ENCODE measurements at places on chromosomes 6 and 20.

- no peak for DNase-seq
Observed at GRCh38 chr20:22160101-22160652, 424.2 kb downstream of the FOXA2 start.

DNA sequence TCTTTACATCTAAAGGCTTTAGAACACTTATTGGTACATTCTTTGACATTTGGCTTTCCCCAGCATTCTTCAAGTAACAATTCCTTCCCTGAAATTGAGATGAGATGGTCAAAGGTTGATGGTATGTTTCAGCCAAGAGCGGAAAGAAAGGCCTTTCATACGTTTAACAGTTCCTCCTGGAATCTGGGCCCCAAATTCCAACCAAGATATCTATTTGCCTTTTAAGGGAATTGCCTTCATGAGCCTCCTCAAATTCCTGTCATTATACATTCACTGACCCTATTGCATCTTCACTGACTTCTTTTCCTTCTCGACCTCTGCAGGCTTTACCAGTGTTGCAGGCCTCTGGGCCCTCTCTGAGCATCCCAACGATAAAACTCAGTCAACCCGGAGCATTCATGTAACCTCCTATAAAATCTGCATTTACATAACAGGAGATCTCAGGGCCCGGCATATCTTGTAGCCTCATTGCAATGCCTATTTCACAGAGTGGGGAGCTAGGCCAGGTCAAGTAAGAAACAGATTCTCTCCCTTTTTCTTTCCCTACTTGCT is 18.3 kb upstream of the WFDC9 start:
- DNase-seq, result no peak

DNA sequence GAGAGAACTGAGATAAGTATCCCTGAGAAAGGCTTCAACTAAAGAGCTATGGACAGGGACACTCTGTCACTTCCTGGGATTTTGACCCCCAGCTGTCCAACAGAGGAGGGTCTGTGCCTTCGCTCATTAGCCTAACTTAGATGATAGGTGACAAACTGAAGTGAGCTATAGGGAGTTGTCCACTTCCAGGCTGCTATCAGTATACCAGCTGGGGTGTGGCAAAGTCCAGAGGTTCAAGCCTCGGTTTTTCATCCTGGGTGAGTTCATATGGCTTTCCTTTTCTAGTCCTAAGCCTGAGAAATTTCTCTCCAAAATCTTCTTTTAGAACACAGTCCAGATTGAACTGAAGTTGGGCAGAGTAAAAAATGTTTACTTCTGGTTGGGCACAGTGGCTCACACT is 5.9 kb upstream of the PAQR8 start:
- no peak for DNase-seq

- DNase-seq, result no peak
Observed at GRCh38 chr6:44029444-44030185, 97.6 kb downstream of the MRPL14 start.

DNA sequence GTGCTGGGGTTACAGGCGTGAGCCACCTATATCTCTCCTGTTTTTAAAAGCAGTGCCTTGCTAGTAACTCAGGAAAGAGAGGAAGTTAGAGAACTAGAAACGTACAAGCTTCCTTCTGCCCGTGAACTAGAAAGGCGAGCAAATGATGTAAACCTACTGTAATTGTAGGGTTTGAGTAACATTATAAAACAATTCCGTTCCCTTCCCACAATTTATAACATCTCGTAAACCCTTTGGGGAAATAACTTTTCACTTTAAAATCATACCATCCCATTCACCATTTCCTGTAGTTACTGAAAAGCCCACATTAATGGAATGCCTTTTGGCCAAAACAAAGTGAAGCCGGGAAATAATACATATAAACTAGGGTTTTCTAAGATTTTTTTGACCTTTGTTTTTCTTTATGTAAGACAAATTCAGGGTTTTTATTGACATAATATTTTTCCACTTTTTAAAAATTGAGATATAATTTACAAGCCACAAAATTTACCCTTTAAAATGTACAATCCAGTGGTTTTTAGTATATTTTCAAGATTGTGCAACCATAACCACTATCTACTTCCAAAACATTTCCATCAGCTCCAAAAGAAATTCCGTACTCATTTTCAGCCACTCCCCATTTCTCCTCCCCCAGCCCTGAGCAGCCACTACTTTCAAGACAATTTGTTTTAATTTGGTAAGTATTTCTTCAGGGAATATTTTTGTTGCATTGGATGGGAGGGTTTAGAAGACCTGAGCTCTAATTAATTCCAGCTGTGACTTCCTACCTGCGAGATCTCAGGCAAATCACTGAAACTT is 175.1 kb upstream of the PDE10A start:
- no peak for DNase-seq

- no peak for DNase-seq
Observed at GRCh38 chr20:37896932-37897548, 5.9 kb upstream of the VSTM2L start.

DNA sequence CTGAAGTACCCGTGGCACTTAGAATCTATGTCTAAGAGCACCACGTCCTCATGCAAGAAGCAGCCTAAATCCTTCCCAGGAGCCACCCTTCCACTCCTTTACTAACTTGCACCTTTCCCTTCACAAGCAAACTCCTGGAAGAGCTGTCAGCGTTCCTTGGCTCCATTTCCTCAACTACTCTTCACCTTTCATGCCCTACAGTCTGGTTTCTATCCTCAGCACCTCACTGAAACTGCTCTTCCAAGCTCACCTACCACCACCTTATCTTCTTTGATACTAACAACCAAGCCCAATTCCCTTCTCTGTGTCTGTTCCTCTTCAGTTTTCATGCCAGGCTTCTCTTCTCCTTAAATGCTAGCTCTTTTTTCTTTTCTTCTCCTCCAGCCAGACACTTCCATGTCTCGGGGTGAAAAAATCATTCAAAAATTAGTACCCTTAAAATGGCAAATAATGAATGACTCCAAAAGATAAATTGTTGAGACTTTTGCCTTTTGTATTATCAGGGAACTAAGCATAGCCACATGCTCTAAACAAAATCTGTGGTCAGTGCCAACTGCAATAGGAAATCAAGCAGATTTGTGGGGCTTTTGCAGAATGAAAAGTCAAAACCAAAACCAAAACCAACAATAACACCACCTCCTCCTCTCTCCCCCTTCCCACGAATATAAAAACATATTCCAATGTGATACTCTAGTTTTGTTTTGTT is 149.6 kb upstream of the KCNK16 start:
- DNase-seq, result no peak

DNA sequence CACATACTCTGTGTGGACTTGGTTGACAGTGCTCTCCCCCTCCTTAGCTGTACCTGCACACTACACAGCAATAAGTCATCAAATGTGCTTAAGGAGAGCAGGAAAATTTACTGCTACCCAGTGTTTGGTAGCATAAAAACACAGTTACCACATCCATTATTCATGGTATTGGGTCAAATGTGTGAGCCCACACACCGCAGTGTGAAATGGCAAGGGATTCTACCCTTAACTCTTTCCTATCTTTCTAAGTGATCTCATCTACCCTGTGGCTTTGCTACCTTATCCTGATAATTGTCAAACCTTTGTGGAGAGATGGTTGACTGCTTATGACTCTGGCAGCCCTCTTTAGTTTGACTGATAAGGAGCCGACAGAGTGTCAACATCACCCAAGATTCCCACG is 47.6 kb downstream of the STX11 start:
- no peak for DNase-seq

- peak; percentile 21 for DNase-seq
Observed at GRCh38 chr20:32357375-32357868, 709 bp upstream of the ASXL1 start.

DNA sequence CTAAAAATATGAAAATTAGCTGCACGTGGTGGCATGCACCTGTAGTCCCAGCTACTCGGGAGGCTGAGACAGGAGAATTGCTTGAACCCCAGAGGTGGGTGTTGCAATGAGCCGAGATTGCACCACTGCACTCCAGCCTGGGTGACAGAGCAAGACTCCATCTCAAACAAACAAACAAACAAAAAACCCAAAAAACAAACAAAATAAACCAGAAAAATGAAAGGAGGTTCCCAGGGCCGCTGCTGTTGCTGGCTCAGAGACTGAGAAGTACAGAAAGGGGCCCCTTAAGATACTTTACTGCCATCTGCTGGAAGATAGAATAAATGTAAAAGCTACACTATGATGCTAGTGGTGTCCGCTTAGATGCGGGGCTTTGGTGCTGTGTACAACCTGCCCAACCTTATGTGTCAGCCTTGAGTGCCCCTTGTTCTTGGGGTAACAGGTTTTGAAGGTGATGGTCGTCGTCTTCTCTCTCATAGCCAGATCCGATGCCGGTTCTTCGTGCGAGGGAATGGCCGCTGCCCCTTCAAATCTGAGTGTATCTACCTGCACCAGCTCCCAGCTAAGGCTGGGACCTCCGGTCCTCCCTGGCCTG is 2.8 kb upstream of the FANCE start:
- DNase-seq, result no peak

DNA sequence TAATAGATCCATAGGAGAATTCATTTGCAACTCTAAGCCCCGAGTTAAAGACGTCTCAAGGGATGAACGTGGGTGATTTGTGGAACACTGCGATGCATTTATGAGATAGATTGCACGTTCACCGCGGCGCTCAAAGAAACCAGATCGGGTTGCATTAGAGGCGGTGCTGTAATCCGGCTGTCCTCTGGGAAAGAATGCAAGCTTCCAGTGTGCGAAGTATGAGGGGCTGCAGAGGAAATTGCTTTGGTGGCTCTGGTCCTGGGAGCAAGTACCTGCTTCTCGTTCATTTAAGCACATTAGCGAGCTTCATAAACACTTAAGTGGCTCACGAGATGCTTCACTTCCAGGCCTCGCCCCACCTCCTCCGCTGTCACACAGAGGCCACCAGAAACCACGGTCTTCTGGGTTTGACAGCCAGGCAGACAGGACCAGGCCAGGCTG is 182.3 kb downstream of the CDH4 start:
- no peak for DNase-seq

GRCh38 chr20:63441136-63442099 is 31.0 kb downstream of the KCNQ2 start:
- DNase-seq, result no peak

DNA sequence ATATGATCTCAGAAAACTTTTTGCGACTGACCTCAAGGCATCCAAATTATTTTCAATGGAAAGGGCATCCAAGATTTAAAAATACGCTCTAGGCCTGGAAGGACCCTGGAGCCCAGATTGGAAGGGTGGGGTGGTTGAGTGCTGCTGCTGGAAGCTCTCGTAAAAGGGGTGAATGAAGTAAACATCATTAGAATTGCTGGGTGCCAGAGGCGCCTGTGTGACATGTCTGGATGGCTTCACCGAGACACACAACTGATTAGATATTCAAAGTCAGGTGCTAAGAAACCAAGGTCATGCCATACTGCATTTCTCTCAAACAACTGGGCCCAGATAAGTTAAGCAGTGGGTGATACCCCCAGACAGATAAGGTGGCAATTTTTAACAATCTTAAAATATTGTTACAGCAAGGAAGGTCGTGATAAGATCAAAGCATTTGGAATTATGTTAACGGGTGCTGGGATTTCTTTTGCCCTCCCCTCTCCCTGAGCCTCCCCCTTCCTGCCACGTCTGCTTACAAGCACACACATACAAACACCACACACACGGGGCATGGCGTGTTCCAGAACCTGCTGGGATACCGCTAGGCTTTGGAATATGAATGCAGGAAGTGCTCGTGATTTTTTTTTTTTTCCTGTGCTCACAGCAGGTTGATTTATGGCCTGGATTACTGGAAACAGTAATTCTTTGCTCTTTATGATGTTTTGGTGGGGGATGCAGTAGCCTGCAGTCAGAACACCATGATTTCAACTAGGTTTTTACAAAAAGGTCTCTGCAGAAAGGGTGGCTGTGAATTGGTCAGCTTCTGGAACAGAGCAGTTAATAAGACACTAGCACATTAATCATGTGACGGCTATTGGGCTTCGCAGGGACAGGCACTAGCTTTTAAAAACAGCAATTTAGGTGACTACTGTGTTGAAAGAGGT is 551.2 kb downstream of the QKI start:
- DNase-seq, result no peak

GRCh38 chr6:57313009-57313408 is 4.4 kb upstream of the PRIM2 start:
- DNase-seq, result no peak

- no peak for DNase-seq
Observed at GRCh38 chr20:17809362-17810061, 109.7 kb downstream of the BANF2 start.

DNA sequence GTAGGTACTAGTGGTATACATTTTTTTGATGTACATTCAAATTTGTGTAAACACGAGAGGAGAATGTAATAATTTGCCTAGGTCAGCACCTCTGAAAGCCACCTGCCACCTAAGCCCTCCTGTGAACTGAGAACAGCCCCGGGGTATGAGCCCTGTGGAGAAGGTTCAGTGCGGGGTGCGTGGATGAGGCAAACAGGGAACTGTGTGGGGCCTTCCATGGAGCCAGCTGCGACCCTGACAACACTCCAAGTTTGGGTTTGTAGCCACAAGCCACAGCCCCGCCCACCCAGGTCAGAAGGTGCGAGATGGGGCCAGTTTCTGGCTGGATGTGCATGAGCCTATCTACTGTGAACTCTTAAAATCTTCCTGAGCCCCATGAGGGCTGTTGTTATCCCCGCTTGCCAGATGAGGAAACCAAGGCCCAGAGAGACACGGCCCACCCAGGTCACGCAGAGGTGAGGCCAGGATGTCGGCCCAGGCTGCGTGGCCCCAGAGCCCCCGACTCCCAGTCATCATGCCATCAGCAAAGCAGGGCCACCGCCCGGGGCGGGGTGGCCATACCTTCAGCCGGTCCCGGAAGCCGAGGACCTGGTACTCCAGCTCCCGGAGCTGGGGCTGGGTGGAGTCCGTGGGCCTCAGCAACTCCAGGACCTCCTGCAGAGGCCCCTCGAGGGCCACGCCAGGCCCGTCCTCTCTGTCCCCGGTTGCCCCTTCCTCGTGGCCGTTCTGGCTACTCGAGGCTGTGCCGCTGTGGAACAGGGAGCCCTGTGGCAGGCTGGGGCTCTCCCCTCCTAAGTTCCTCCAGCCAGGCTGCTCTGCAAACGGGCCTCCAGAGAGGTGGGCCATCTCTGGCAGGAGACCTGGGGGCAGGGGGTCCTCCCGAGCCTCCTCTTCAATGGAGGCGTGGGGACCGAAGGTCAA is 89.6 kb downstream of the RIPOR3 start:
- DNase-seq, result no peak

DNA sequence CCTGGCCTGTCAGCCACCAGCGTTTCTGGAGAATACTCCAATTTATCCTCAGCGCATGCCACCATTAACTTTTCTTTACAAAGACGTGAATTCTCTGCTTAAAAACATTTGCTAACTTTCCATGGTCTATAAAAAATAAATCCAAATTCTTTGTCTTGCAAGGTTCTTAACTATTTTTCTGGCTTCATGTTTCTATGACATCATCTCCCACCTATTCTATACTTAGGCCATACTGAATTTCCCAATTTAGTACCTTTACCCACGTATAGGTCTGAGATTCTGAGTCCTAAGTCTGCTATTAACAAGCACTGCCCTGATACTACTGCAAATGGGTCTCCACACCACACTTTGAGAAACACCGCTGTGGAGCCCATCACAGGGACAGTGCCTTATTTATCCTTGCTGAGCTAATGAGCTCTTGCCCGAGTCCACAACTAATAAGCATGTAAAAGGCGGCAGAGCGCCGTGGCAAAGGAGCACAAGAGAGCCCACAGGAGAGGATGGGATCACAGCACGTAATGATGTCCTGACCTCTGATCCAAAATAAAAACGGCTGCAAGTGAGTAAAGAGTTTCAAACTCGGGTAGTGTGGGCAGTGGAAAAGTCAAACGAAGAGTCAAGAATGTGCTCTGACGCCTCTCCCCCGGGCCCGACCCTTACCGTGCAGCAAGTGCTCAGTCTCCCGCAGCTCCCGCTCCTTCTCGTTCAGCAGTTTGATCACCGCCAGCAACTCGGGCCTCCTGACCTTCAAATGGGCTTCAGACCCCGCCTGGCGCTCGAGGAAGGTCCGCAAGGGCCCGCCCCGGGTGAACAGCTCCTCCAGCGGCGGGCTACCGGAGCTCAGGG is 519 bp downstream of the MTRF1L start:
- no peak for DNase-seq
